ENCODE measurements at places on chromosomes 7 and 10. TPM values are rescaled to one million over a fixed set of nuclear protein-coding genes. Genes with fewer than 3 reads are reported as not detected.

- DNase-seq = peak; percentile 72
These were observed 41.8 kb upstream of the LRRC18 start for GRCh38 chr10:48981310-48981907.

GRCh38 chr10:118047157-118047719, 497 bp upstream of the RAB11FIP2 start:
- no peak for DNase-seq

Gene COL26A1
- 6.7 TPM for total RNA-seq

DNA sequence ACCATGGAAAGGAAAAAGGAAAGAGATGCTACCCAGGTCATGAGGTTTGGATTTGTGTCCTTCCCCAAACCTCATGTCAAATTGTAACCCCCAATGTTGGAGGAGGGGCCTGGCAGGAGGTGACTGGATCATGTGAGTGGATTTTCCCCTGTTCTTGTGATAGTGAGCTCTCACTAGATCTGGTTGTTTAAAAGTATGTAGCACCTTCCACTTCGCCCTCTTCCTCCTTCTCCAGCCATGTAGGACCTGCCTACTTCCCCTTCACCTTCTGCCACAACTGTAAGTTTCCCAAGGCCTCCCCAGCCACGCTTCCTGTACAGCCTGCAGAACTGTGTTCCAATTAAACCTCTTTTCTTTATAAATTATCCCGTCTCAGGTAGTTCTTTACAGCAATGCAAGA, 113.9 kb downstream of the FAM107B start:
- DNase-seq = no peak

Gene WDR91
- total RNA-seq = 9.3 TPM

Gene SBDS
- 49.9 TPM for total RNA-seq

GRCh38 chr10:43679509-43679908, 30.8 kb upstream of the ZNF32 start:
- DNase-seq = peak; percentile 73
